ENCODE measurements at places on chromosomes 2 and 18.
A peak's percentile ranks its signal among the peaks of the same experiment; 100 is the strongest.

DNA sequence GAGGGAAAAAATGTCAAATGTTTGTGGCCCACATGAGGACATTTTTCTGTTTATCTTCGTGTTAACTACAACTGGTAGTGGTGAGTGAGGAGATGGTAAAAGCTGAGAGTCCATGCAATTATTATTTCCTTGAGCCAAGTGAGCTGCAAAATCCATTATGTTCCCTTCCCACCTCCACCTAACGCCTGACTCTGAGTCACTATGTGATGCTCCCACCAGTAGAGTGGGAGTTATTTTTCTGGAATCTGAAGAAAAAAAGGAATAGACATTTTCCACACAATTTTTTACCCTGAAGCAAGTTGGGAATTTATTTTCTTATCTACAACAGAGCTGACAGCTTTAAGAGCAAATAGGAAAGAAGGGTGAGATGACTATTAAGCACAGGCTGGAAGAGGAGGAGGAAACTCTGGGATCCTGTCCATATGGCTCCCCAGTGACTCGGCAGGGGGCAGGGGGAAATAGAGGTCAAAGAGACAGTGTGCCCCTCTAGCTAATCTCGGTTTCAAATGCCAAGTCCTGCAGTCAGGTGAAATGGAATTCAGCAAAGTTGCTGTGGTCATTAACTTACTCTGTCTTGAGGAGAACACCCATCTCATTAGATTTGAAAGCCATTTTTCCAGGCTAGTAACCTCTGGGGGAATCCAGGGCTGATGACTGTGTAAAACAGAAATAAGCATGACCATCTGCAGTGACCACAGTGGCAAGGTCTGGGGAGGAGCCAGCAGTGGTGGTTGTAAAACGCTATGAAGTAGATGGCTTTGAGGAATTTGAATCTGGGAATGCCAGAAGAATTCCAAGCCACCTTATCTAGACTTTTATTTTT is 463.9 kb downstream of the STK39 start:
- no peak for DNase-seq

GRCh38 chr2:111656894-111657293 is 227.1 kb downstream of the ANAPC1 start:
- no peak for DNase-seq

GRCh38 chr2:167471734-167472133 is 583.5 kb downstream of the XIRP2 start:
- DNase-seq = no peak

GRCh38 chr2:29742656-29743055 is 178.7 kb downstream of the ALK start:
- no peak for DNase-seq

DNA sequence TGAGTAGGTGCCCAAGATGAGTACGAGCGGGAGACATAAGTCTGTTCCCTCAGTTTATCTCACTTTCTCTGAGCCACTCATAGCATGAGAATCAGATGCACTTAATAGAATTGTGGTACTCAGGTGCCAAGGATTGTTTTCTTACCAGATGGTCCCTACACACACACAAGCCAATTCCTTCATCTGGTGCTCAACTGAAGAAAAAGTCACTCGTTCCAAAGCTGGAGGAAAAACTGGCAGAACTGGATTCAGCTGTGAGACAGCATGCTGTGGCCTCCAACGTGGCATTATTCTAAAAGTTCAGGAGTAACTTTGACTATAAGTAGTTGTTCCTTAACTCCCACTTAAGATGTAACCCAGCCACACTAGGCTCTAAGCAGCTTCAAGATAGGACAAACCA is 33.4 kb upstream of the ABCA12 start:
- no peak for DNase-seq

DNA sequence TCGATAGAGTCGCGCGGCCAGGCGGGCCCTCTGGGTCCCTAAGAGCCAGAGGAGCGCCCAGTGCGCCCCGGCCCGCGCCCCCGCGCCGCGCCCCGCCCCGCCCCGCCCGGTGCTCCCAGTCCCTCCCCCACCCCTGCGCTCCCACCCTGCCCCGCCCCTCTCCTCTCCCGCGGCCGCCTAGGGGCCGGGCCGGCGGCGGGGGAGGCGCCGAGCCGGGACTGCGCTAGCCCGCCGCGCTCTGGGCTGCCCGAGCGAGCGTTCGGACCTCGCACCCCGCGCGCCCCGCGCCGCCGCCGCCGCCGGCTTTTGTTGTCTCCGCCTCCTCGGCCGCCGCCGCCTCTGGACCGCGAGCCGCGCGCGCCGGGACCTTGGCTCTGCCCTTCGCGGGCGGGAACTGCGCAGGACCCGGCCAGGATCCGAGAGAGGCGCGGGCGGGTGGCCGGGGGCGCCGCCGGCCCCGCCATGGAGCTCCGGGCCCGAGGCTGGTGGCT is at the start of gene GPC1:
GPC1 (plus strand) TSS at position 207 of the 491 bp plus-strand sequence; CDS start at position 463, 256 bp downstream.
- DNase-seq = peak; percentile 45

DNA sequence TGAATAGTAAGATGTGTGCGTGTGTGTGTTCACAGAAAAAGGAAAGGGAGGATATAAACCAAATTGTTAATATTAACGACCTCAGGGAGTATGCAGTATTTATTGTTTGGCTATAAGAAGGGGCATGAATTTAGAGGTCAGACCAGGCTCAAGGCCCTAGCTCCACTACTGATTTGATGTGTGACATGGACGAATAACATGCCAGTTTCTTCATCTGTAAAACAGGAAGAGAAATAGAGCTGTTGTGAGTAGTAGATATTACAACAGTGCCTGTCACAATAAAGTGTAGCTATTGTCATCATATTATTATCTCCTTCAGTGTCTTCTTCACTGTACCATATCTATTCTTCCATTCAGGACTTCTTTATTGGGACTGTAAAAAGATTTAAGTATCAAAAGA is 4.1 kb upstream of the MAT2A start:
- peak; percentile 71 for DNase-seq

DNA sequence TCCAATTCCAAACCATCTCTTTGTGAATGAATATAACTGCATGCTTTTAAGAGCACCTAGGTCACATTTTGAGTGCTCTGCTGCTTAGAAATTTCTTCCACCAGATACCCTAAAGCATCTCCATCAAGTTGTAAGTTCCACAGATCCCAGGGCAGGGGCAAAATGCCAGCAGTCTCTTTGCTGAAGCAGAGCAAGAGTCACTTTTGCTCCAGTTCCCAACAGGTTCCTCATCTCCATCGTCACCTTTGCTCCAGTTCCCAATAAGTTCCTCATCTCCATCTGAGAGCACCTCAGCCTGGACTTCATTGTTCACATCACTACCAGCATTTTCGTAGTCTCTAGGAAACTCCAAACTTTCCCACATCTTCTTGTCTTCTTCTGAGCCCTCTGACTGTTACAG is 116.7 kb upstream of the ALKAL2 start:
- DNase-seq = no peak

GRCh38 chr2:11102466-11102865 is 52.8 kb upstream of the SLC66A3 start:
- DNase-seq = no peak

DNA sequence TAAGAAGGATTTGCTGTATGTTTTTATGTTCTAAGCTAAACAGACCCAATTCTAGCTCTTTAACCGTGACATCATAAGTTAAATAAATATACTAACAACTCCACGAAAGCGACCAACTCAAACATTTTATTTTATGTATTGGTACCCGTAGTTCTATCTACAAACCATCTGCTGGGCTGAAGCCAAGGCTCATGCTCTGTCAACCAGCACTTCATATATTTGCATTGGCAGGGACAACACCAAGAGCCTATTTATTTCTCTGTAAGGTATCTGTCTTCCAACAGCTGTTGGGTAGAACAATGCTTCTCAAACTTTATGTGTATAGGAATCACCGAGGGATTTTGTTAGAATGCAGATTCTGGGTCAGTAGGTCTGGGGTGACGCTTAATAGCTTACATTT is 64.5 kb downstream of the PID1 start:
- DNase-seq = no peak

- peak; percentile 38 for DNase-seq
These were observed 31.2 kb upstream of the C1GALT1C1L start for GRCh38 chr2:43707255-43708015.

- DNase-seq = no peak
These were observed 6.8 kb downstream of the CCBE1 start for GRCh38 chr18:59690186-59690982.

GRCh38 chr2:16948053-16948452 is 282.4 kb upstream of the CYRIA start:
- DNase-seq = no peak

DNA sequence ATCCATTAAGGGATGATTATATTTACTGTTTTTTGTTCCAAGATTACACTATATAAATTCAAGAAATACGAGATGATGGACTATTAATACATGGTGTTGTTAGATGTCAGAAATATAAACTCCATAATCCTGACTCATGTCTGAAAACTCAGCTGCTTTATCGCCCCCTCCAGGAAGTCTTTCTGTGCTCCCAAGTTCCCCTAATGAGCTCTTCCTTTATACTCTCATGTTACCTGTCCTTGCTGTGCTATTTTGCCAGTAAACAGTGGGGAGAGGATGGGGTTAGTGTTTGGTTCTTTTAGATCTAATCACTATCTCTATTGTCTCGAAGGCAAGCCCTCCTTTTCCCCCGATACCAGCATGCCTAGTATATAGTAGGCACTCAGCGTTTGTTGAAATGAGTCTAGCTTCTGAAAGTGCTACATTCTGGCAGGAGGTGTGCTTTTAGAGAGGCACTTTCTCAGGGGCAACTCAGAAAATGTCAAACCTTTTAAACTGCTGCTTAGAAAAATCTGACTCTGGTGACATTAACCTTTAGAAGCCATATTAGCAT is 21.4 kb upstream of the BARD1 start:
- peak; percentile 21 for DNase-seq

DNA sequence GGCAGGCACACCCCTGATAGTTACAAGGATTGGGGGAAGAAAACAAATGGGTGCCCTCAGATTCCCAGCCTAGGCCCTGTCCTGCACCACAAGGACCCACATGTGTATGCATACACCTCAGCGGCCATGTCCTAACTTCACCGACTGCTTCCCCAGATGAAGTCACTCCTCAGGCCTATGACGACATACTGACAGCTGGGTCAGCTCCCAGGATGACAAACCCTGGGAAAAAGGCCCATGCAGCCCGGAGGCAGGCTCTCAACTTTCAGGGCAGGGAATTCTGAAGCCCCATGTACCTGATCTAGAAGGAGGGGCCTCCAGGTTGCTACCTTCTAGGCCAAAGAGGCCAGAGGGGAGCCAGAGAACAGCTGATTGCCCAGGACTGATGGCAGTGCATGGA is 11.0 kb upstream of the PLEKHM3 start:
- peak; percentile 40 for DNase-seq

DNA sequence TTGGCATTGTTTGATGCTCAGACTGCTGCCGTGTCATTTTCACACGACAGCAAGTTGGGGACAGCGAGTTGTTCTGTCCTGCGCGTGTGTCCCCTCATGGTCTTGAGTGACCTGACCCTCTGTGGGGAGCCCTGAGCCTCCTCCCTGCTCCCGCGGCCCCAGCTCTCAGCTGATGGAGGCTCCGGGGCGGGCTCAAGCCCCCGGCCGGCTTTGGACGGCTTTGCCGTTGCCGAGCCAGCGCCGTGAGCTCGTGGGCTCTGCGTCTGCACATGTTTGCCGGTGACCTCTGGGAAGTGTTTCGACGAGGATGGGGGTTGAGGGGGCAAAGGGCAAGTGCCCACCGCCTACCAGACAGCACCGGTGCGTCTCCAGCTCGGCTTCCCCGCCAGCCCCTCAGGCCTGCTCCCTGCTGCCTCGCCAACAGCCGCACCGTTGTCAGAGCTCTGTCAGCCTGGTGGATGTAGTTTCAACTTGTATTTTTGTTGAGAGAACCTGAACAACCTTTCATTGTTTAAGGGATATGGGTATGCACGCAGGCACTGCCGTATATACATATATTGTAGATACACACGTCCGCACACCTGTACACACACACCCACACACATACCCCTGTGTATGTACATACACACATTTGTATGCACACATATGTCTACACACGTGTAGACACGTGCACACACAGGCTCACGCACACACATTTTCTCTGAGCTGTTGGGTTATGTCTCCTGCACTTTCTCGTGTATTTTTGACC is 13.7 kb downstream of the PDCD1 start:
- no peak for DNase-seq

GRCh38 chr2:18619091-18619490 is 29.7 kb upstream of the NT5C1B start:
- no peak for DNase-seq

GRCh38 chr18:31680831-31681568 is 3.4 kb downstream of the B4GALT6 start:
- no peak for DNase-seq

DNA sequence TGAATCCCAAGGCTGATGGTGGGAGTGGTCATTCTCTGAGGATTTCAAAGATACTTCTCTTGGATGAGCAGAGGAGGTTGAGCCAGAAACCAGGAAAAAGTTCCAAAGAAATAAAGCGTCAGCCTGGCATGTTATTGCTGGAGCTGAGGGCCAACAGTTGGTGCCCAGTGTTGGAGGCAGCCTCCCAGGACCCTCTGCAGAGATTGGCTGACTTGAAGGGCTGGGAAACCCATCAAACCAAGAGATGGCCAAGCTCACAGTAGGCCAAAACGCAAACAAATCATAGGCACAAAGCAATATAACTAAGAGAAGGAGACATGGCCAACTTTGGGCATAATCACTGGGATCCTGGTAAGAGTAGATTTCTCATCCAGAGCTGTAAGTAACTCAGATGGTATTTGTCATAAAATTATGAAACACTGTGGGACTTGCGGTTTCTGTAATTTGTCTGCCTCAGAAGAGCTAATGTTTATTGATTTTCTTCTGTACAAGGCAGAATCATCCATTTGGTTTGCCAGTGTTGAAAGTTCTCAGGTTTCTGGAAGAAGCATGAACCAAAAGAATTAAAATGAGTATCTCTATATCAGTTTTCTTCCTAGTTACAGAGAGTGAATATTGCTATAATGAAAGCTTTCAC is 108.3 kb downstream of the ATL2 start:
- DNase-seq = peak; percentile 20

- DNase-seq = no peak
These were observed 161.8 kb downstream of the PRKCE start for GRCh38 chr2:45813003-45813941.

DNA sequence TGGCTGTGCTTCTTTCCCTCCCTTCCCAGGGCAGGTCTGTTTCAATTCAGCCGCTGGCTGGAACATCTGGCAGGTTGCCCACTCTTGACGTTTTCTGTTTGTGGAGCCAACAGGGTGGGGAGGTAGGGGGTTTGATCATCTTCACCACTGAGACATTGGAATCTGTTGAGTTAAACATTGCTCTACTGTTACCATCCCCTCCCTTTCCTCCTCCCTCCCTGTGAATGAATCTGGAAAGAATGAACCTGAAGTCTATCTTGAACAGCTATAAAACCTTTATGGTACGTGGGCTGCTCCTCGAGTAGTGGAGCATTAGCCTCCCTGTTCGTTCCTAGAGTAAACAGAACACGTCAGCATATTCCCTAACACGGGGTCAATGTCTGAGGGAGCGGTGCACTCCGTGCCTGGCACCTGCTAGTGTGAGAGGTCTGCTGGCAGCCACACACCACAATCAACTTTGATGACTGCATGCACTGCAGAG is 249.9 kb upstream of the RBBP8 start:
- no peak for DNase-seq
